ENCODE measurements at places on chromosomes 1 and 21. TPM values are rescaled to one million over a fixed set of nuclear protein-coding genes. Genes with fewer than 3 reads are reported as not detected.

The KCNJ9 gene
- 0.13 TPM for polyA plus RNA-seq

The ACOT11 gene
- 17.2 TPM for polyA plus RNA-seq

The ZNF436 gene
- 33.2 TPM for polyA plus RNA-seq

The TMPRSS15 gene
- 0.23 TPM for polyA plus RNA-seq

The NR1I3 gene
- polyA plus RNA-seq: 3.4 TPM

The UBE2J2 gene
- 58.5 TPM for polyA plus RNA-seq

The SERTAD4 gene
- 3.5 TPM for polyA plus RNA-seq

The ZNF697 gene
- polyA plus RNA-seq: 21.3 TPM

The RAB25 gene
- polyA plus RNA-seq: 46.2 TPM

The AQP10 gene
- 0.09 TPM for polyA plus RNA-seq

The LTN1 gene
- 30.0 TPM for polyA plus RNA-seq

The FAM163A gene
- polyA plus RNA-seq: 0.90 TPM

DNA sequence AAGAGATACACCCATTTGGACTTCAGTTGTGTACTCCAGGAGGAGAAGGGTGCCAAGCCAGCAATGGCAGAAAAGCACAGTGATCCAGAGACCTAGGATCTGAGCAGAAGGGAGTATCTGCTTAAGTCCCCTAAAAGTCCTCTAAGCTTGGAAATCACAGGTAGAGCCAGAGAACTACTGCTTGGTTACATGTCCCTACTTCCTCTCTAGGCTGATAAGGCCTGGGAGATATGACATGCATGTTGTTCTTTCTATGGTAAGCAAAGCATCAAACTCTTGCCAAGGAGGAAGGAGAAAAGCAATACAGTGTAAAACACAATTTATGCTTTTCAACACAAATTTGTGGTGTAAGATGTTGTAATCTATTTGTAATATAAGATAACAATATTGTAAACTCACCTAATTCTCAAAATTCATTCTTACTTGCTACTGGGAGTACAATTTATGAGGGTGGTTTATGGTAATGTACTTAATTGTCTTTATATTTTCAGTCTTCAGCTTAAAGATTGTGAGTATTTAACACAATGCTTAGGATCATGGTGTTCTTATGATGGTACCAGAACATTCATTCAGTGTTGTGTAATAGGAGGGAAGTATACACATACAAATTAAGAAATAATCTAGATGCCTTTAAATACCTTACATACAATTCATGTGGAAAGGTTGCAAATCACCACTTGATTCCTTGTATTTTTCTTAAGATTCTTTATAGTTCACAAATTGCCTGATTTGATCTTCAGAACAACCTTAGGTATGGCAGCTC is 49.1 kb upstream of the GNG12 start:
- no peak for DNase-seq

- DNase-seq: no peak
Measured at GRCh38 chr1:38563942-38564735, 295.4 kb downstream of the RRAGC start.

GRCh38 chr1:243792891-243793290 is 57.2 kb downstream of the AKT3 start:
- DNase-seq: no peak

- peak; percentile 55 for DNase-seq
Measured at GRCh38 chr1:175192630-175193526, at the start of gene KIAA0040. Gene KIAA0040 (minus strand): TSS chr1:175192776. CDS start chr1:175161013, 31,763 bp downstream.

DNA sequence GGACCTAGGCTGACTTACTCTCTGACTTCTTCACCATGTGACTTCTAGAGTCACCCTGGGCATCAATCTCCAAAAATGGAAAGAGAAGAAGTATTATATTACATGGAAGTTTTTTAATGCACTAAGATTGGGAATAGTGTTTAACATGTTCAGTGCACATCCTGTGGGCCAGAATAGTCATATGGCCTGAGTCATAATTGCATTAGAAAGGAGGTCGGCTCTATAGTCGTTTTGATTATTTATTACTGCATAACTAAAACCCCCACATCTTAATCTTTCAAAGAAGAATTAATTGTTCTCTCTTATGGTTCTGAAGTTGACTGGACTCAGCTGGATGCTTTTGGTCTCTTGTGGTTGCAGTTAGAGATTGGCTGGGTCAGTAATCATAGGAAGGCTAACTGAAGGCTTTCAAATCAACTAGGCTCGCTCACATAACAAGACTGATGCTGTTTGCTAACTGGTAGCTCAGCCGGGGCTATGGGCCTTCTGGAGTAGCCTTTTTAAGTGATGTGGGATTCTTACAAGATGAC is 810.6 kb upstream of the ADGRL4 start:
- no peak for DNase-seq

DNA sequence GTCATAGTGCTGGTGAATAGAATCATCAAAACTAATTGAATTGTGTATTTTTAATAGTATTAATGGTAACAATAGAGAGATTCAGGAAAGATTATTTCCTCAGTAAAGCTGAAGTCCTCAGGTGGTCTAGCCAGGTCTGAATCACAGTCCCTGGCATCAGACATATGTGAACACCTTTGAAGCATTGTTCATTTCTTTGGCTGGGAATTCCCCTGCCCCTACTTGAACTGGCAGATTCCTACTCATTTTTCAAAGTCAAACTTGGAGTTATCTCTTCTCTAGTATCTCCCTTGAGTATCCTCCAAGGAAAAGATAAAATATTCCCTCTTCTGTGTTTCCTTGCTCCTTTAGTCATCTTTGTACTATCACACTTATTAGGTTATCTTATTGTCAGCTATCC is 759.8 kb downstream of the ADGRL2 start:
- DNase-seq: no peak

- no peak for DNase-seq
Measured at GRCh38 chr1:189681252-189681919, 796.3 kb downstream of the BRINP3 start.

DNA sequence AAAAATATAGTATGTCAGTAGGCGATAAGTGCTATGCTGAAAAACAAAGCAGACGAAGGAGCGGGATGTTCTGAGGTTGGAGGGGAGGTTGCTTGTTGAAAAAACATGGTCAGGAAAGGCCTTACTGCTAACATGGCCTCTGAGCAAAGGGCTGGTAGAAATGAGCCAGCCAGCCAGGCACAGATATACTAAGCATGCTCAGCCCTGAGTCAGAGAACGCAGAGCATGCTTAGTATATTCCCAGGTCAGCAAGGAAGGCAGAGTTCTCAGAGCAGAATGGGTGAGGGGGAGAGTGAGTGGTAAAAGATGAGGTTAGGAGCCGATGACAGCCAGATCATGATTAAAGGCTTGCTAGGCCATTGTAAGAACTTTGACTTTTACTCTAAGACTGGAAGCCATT is 36.7 kb downstream of the ZBTB40 start:
- DNase-seq: no peak

DNA sequence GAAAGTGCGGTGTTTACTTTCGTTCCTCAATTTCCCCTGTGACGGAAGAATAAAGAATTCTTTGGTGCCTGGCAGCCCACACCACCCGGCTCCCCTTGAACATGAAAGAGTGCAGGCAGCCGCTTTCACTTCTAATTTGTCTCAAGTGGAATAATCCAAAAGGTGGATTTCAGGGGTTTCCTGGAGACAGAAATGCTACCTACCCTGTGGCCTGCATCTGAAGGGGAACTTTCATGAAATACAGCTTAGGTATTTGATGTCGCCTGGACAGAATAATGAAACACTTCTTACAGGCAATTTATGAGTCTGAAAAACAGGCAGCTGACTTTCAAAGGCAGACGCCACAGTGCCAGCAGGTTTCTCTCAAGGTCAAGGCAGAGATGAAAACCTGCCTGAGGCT is 169.5 kb upstream of the USP24 start:
- DNase-seq: peak; percentile 25

DNA sequence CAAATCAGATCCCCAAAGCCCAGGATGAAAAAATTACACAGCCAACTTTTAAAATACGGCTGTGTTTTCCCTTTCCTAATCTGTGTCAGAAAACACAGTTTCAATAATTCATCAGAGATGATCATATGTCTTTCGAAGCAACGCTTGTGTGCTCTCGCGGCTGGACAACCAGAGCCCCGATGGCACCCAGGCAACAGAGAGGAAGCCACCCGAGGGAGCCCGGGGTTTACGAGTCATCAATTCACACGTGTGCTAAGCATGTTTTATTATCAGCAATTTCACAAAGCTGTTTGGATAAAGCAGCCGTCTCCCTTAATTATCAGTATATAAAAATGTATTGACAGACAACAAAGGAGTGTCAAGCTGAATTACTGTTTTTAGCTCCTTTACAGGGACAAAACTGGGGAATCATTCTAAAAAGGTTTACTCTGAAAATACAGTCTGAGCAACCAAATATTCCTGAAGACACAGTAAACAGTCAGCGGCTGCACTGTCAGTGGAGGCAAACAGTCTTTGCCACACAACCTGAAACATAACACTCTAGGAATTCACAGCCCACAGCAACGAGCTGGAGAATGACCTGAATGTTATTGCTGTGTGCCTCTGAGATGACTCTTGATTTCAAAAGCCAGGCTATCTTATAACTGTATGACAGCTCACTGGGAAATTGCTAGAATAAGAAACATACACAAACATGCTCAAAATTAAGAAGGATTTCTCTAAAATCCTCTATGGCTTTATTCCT is 201.0 kb downstream of the SIPA1L2 start:
- DNase-seq: no peak

- no peak for DNase-seq
Measured at GRCh38 chr1:36211841-36212240, 12.4 kb upstream of the THRAP3 start.

GRCh38 chr1:7229696-7230631 is 444.7 kb downstream of the CAMTA1 start:
- no peak for DNase-seq

DNA sequence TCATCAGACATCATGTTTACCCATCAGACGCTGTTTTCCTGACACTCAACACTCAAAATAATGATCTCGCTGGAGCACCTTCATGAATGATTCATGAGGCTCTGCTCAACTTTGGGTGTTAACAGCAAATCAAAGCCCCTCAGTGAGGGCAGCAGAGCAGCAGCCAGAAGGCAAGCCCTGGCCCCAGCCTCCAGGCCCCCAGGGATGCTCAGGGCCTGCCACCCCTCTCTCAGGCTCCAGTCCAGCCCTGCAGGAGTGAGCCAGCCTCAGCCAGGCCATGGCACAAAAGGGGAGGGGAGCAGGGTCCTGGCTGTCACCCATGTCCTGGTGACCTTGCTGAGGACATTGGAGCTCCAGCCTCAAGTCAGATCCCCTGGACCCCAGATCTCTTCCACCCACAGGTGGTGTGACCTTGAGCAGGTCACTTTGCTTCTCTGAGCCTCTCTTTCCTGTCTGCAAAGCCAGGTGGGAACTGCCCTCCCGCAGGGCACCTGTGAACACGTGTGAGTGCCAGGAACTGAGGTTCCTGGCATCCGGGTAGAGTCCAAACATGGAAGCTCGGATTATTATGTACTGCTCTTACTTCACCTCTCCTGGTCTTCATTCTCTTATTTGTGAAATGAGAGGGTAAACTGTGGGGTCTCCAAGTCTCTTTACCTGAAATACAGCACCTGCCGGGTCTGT is 161.6 kb upstream of the VAMP3 start:
- DNase-seq: no peak

GRCh38 chr1:230349020-230349393 is 77.1 kb downstream of the PGBD5 start:
- DNase-seq: no peak

DNA sequence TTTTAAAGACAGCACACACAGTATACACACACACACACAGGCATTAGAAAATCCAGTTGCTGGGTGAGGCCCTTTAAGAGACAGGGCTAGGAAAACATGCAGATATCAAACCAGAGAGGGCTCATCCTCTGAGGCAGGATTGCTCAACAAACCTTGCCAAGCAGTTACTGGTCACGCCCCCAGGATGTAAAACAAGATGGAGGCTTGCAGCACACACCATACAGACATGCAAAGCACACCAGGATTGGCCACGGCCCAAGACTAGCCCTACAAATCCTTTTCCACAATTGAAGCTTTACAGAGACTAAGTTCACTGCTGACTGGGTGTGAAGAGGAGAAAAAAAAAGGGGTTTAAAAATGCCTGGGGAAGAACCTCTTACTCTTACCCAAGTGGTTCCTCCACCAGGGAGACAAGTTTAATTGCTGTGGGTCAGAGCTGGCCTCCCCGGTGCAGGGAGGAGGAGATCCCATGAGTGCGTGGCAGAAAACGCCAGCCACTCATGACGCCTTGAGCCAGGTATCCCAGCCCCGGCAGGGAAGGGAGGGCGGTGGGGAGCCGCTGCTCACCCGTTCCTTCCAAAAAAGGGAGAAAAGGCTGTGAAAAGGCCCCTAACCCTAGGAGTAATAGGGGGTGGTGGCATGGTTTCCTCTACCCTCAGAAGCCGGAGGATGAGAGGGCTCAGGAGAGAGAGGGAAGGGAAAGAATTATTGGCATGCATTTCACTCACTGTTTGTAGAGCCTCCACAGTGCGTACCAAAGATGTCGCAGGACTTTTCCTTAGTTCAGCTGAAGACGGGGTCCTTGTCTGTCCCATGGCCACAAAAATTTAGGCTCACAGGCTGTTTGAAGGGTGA is 594.6 kb upstream of the ZP4 start:
- DNase-seq: no peak

GRCh38 chr1:223721658-223722607 is 9.6 kb downstream of the CAPN2 start:
- no peak for DNase-seq

GRCh38 chr1:229553621-229554130 is 4.8 kb downstream of the ABCB10 start:
- no peak for DNase-seq

DNA sequence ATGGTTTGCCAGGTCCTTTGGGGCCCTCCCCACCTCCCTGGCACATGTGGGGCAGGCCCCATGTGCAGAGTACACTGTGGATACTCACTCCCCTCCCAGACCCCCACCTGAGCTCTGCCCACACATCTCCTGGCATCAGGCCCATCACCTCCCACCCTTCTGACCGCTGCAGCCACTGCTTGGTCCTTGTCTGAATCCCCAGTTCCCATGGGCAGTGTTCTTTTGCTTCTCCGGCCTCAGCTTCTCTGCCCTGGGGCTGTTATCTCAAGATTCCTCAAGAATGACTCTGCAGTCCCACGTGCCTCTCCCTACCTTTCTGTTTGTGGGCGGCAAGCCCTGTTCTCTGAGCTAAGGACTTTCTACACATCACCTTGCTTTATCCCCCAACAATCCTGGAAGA is 187.7 kb upstream of the EDN2 start:
- no peak for DNase-seq

DNA sequence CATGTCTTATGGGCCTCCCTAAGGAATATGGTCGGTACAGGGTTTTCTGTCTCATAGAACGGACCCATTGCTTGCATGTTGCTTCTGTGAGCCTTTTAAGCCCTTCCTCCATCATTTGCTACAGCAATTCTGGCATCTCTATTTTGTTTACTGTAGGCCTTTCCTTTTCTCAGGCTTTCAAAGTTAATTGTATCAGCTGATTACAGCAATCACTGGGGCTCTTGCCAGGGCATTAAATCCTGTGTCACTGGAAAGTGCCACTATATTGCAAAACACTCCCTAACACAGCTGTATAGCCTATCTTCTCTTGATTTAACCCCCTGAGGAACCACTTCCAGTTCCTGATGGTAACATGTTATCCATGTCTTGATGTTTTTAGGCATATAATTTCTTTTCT is 156.5 kb downstream of the PDE4B start:
- DNase-seq: no peak
